H9 (cell line): ENCODE measurements at places on chromosomes 6 and 20. TPM values are rescaled to one million over a fixed set of nuclear protein-coding genes. Genes with fewer than 3 reads are reported as not detected.
A peak's percentile ranks its signal among the peaks of the same experiment; 100 is the strongest.

- DNase-seq = no peak
Measured at GRCh38 chr6:129661536-129662405, 48.2 kb downstream of the ARHGAP18 start.

GRCh38 chr6:148818939-148819575, 72.2 kb downstream of the UST start:
- peak; percentile 66 for DNase-seq

- no peak for DNase-seq
Measured at GRCh38 chr20:3658716-3659491, 4.3 kb downstream of the GFRA4 start.

Gene ABHD16B
- total RNA-seq = not detected in 2 replicates

- no peak for DNase-seq
Measured at GRCh38 chr6:154041001-154041400, 2.0 kb downstream of the OPRM1 start.
